Stimulated activated CD8-positive, alpha-beta memory T cell treated with anti-CD3 and anti-CD28 coated beads, Interleukin-4, amount 100 ng/mL, for 4 hours (primary cell): ENCODE measurements at places on chromosomes 3 and 15.

GRCh38 chr15:34335176-34336032 lies 2.2 kb downstream of the SLC12A6 start:
- DNase-seq = no peak

- DNase-seq = no peak
These were observed 194.0 kb downstream of the ITPR1 start for GRCh38 chr3:4687167-4687566.

GRCh38 chr15:45182996-45183395 lies 4.8 kb downstream of the SHF start:
- DNase-seq = no peak

DNA sequence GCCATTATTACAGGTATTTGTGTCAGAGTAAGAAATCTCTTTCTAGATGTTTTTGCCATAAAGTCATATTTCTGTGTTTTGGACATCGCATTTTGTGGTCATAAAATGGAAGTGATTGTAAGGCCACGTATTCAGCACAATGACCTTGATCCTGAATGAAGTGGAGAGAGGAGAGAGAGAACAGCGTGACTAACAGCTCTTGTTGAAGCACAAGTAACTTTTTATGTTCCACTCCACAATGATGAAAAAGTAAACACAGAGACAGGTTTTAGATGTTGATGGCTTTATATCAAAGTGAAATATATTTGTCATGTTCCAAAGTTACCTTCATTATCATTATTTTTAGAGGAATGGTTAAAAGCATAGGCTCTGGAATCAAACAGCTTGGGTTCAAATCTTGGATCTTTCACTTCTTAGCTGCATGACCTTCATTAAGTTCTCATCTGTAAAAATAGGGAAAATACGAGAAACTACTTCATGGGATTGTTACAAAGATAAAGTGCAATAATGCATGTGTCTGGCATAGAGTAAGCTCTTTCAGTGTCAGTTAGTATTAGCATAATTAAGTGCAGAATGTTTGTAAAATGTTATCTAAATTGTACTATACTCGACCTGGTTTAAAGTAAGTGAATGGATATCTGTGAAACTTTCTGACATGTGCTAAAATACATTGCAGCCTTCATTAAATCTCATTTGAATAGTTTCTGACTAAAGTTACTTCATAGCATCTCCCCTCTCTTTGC lies 341.5 kb upstream of the DNAJC19 start:
- no peak for DNase-seq

DNA sequence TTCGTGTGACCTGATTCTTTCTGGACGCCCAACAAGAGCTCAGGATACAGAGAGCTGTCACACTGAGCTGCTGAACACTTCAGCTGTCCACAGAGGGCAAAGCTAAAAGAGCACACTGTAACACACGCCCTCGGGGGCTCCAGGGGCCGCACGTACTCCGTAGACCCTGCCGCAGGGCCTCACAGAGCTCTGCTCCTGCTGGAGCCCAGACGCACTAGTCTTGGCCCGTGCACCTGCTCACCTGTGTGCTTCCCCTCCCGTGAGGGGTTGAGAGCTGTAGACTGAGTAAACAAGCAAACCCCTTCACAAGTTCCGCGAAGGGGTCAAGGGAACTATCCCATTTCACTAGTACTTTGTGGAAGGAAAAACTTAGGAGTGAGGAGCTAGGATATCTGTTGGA lies 30.7 kb upstream of the TUSC7 start:
- DNase-seq = no peak

DNA sequence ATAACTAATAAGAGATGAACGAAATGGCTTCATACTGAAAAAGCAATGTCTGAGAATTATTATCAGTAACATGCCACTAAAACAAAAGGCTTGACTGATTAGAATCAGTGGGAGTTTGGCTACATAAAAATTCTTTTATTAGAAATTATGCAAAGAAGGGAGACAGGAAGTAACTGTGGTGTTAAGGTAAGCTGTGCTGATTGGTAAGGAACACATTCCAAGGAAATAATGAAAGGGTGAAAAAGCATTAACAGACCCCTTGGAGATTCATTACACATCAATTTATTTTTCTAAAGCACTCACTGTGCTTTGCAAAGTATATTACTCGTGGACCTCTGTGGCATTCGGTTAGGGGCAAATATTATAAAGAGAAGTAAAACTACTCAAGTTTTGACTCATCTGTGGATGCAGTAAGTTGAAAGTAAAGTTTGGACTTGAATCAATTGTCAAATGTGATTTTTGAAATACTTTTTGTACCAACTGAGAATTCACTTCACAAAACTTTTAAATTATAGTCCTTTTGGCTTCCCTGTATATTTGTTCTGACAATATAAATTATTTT lies 176.1 kb upstream of the ZPLD1 start:
- no peak for DNase-seq

DNA sequence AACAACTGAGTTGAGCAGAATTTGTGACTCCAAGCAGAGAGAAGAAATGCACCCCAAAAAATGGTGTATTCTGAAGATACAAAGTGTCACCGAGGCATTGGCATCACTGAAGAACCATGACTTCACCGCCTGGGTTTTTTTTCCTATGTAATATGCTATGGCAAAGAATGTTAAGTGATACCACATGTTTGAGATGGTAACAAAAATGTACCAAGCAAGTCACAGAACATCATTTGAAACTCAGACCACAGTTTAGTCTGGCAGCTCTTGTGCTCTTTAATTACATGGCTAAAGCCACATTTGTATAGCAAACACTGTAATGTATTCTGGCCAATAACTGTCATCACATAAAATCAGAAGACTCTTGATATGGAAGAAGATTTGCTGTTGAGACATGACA lies 323.5 kb downstream of the ULK4 start:
- DNase-seq = no peak

DNA sequence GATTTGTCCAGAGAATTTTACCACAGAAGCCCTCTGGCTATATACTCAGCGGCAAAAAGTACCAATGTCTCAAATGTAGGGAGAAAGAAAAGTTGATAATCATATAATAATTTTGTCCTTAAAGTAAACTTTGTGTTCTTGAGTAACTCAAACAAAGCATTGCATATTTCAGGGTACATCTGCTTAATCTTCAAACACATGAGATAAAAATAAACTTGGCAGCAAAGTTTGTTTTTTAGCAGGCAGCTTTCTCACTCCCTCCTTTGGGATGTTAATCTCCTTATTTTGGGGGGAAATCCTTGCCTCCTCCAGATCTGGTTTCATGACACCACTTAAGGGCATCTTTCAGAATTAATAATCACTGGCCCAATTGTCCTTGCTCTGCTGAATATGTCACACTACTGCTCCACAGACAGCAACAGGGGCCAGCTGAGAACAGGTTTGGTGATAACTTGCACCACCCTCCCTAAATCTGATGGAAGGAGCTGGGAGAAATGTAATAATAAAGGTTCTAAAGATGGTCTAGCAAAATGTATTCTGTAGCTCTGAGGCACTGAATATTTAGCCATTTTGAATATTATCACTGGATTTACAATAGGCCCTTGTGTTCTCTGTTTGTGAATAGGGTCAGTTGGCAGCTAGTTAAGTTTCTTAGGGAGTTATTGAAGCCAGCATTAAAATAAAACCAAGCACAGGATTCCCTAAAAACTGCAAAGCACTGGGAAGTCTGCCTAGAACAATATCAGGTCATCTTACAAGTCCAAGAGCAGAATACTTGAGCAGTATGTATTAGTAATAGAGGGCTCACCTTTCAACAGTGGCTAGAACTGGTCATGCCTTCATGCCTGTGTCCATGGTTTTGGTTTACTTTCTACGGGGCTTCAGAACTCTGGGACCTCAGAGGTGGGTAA lies 79.2 kb downstream of the EFL1 start:
- no peak for DNase-seq
